ENCODE measurements at places on chromosomes 13 and 19. TPM values are rescaled to one million over a fixed set of nuclear protein-coding genes. Genes with fewer than 3 reads are reported as not detected.

- no peaks in the 10 kb centered on the region for H3K36me3 ChIP-seq
- no peak for DNase-seq
- no peak overlapping the region for H3K27ac ChIP-seq
Measured at GRCh38 chr19:13744174-13744573, 20.1 kb upstream of the MRI1 start.

- peaks cover 11% of the 10 kb centered on the region for H3K4me1 ChIP-seq
- no peak overlapping the region for H3K27ac ChIP-seq
Measured at GRCh38 chr13:109785141-109785891, 1.1 kb downstream of the IRS2 start.

DNA sequence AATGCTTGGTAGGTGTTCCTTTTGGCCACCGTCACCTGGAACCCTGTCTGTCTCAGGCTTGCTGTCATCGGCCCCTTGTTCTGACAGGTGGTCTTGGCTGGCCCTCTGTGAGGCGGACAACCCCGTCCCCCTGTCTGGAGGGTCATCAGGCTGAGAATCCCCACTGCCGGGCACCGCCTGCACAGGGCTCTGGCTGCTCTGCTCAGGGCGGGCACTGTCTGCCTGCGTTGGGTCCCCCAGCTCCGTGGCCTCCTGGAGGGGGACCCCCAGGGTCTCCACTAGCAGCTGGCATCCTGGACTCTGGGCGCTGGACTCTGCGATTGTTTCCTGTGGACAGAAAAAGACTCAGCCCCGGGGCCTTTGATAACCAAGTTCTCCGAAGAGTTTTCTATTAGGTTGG lies 13.2 kb downstream of the NANOS3 start:
- H3K4me3 ChIP-seq, result no peak overlapping the region
- peaks cover 5% of the 10 kb centered on the region for H3K36me3 ChIP-seq
- no peaks in the 10 kb centered on the region for H3K4me1 ChIP-seq

DNA sequence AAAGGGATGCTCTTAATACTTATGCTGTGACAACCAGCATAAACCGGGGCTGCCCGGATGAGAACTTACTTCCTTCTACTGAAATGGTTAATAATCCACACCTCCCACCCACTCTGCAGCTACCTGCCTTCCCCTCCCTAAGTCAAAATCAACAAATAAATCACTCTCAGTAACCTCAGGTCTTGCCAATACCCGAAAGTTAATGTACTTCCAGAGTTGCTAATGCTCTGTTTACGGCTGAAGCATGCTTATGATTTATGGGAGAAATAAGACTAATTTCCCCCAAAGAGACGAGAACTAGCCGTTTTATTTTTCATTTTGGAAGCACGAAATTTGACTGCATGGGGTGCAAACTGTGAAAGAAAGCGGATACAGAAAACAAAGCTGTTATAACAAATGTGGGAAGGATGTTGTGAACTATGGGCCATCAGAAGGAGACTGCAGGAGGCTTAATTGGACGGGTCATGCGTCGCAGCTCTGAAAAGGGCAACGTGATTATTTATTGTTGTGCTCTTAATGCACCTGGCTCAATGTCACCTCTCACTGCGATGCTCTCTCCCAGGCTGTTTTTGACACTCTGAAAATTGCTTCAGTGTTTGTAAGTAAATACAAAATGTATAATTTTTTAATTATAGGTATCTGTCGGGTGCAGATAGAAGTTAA lies 114.0 kb upstream of the SLC7A1 start:
- H3K36me3 ChIP-seq, result no peaks in the 10 kb centered on the region
- no peak for DNase-seq
- no peak overlapping the region for H3K4me3 ChIP-seq
- no peak overlapping the region for H3K27ac ChIP-seq

- no peaks in the 10 kb centered on the region for H3K36me3 ChIP-seq
- no peaks in the 10 kb centered on the region for H3K4me1 ChIP-seq
- DNase-seq, result no peak
- H3K4me3 ChIP-seq, result no peak overlapping the region
- no peak overlapping the region for H3K27ac ChIP-seq
Measured at GRCh38 chr13:102091231-102091630, 310.6 kb downstream of the FGF14 start.

DNA sequence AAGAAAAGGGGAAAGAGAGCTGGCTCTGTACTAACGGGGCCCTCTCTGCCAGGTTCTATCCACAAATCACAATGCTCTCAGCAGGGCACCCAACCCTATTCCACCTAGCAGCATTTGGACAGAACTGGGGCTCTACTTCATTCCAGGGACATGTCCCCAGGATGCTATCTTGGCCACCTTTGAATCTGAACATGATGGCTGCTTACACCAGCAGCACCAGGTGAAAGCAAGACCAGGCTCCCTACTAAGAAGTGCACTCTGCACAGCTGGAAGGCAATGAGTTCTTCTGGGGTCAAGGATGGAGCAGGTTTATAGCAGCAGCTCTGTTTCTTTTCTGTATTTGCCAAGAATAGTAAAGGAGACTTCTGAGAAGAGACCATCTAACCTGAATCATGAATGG lies 222.4 kb downstream of the DACH1 start:
- H3K27ac ChIP-seq, result no peak overlapping the region
- no peaks in the 10 kb centered on the region for H3K4me1 ChIP-seq
- H3K4me3 ChIP-seq, result no peak overlapping the region

- H3K27me3 ChIP-seq, result no peaks in the 10 kb centered on the region
- peaks cover 3% of the 10 kb centered on the region for H3K4me1 ChIP-seq
- no peak for DNase-seq
Measured at GRCh38 chr13:30453727-30454126, 12.0 kb downstream of the HMGB1 start.

DNA sequence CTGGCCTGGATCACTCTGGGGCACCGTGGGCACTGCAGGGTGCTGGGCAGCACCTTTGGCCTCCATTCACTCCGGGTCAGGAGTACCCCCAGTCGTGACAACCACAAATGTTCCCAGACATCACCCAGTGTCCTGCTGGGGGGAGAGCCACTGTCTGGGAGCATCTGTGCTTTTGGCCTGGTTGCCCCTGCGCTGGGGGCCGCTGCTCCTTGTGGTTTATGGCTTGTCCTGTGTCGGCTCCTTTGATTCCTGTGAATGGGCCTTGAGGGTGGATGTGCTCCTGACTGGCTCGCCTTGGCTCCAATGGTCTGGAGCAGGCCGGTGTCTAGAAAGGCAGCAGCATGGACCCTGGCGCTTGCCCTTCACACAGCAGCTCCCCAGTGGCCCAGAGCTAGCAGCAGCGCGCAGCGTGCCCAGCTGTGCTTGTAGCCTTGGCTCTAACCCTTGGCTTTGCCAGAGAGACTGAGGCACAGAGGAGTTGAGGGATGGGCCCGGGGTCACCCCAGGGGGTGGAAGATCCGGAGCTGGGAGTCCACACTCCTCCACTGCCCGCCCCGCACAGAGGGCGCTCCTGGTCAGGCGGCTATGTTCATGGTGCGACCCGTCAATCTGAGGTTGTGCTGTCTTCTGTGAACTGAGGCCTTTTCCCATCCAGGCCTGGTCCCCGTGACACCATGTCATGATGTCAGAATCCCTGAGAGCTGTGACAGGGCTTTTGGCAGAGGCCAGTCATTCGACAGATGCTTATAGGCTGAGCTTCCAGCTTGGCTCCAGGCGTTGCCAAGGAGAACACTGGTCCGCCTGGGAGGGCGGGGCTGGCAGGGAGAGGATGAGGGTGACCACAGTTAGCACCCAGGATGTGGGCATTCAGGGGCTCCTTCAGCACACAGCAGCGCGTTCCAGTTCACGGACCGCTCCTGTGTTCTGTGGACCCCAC lies 4.1 kb downstream of the DAZAP1 start:
- H3K27me3 ChIP-seq, result no peaks in the 10 kb centered on the region
- H3K27ac ChIP-seq, result peak overlapping the region; percentile 20
- no peak for DNase-seq
- peaks cover 32% of the 10 kb centered on the region for H3K36me3 ChIP-seq

GRCh38 chr19:10946958-10947657 lies 13.7 kb upstream of the SMARCA4 start:
- no peak overlapping the region for H3K4me3 ChIP-seq
- H3K4me1 ChIP-seq, result no peaks in the 10 kb centered on the region
- no peaks in the 10 kb centered on the region for H3K36me3 ChIP-seq
- DNase-seq, result no peak
- H3K27me3 ChIP-seq, result no peaks in the 10 kb centered on the region

DNA sequence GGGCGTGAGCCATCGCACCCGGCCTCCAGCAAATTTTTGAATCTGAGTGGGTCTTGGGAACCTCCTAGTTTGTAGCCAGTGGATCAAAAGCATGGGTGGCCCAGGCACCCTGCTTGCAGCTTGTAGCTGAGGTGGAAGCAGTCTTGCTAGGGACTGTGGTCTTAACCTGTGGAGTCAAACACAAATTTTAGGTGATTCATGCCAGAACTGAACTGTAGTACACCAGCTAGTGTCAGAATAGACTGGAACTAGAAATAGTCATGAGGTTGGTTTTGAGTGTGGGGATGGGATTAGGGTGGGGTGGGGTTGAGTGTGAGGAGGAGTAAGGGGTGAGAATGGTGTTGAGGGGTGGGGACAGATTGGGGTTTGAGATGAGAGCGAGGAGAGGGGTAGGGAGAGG lies 5.8 kb downstream of the LIM2 start:
- no peaks in the 10 kb centered on the region for H3K27me3 ChIP-seq
- H3K4me3 ChIP-seq, result no peak overlapping the region
- H3K27ac ChIP-seq, result peak overlapping the region; percentile 37
- peaks cover 23% of the 10 kb centered on the region for H3K4me1 ChIP-seq

DNA sequence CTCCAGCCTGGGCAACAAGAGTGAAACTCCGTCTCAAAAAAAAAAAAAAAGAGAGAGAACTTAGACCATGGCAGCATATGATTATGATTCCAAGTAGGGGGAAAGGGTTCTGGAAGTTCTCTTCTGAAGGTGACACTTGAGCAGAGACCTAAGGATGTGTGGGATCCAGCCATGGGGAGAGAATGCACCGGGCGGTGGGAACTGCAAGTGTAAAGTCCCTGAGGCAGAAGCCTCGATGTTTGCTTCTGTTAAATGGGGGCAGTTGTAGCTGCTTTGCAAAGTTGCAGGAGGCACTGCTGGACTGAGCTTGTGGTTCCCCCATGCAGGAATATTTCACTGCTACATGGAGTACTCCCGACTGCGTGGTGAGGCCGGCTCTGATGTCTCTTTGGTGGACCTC lies 9.1 kb downstream of the SLC44A2 start:
- DNase-seq, result no peak
- no peaks in the 10 kb centered on the region for H3K27me3 ChIP-seq
- H3K4me1 ChIP-seq, result peaks cover 10% of the 10 kb centered on the region
- H3K27ac ChIP-seq, result no peak overlapping the region
- H3K4me3 ChIP-seq, result no peak overlapping the region
- H3K36me3 ChIP-seq, result peaks cover 60% of the 10 kb centered on the region

DNA sequence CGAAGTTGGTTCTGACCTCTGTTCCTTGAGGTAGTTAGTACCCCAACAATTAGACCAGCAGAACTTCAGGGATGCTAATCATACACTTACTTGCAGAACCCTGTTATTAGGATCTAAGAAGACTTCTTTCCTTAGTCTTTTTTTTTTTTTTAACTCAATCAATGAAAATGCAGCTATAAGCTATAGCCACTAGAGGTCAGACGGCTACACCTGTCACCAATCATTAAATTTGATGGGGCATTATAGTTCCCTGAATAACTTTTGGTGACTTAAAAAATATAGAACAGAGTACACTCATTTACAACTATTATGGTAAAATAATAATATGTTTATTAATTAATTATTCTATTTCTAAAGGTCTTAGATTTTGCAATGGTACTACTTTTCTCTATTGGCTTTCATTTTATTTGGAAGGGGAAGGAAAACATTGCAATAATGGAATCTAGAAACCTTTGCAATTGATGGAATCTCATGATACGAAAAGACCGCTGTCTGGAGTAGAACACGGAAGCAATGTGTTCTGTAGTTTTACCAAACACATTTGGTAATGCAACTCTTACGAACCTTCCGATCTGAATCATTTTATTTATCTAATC lies 483.2 kb downstream of the DIAPH3 start:
- no peak overlapping the region for H3K27ac ChIP-seq
- no peaks in the 10 kb centered on the region for H3K36me3 ChIP-seq
- H3K4me1 ChIP-seq, result no peaks in the 10 kb centered on the region
- DNase-seq, result no peak

GRCh38 chr13:109146912-109147647 lies 517.7 kb downstream of the MYO16 start:
- H3K4me1 ChIP-seq, result no peaks in the 10 kb centered on the region
- no peak overlapping the region for H3K4me3 ChIP-seq
- H3K27ac ChIP-seq, result no peak overlapping the region
- H3K36me3 ChIP-seq, result no peaks in the 10 kb centered on the region
- H3K27me3 ChIP-seq, result peaks cover 9% of the 10 kb centered on the region

- no peaks in the 10 kb centered on the region for H3K27me3 ChIP-seq
- no peak overlapping the region for H3K4me3 ChIP-seq
- H3K36me3 ChIP-seq, result no peaks in the 10 kb centered on the region
- H3K4me1 ChIP-seq, result no peaks in the 10 kb centered on the region
Measured at GRCh38 chr13:61692691-61693090, 277.0 kb upstream of the PCDH20 start.

POU4F1 gene
- total RNA-seq, result 0.12 TPM

VSTM1 gene
- not detected for total RNA-seq

ZNF345 gene
- 2.8 TPM for total RNA-seq

PRSS57 gene
- not detected for total RNA-seq

SMIM44 gene
- total RNA-seq, result not detected

ACER1 gene
- not detected for total RNA-seq

SKA3 gene
- total RNA-seq, result 39.6 TPM

LILRA6 gene
- total RNA-seq, result not detected

FUT3 gene
- not detected for total RNA-seq

Data from activated CD4-positive, alpha-beta T cell treated with anti-CD3 and anti-CD28 coated beads, Interleukin-2, amount 10 ng/mL, durations not matched to agents 24 days and 14 days (primary cell).